ENCODE measurements at places on chromosomes 7 and 10.

- no peak for DNase-seq
Observed at GRCh38 chr10:3354174-3354900, 181.8 kb upstream of the PITRM1 start.

DNA sequence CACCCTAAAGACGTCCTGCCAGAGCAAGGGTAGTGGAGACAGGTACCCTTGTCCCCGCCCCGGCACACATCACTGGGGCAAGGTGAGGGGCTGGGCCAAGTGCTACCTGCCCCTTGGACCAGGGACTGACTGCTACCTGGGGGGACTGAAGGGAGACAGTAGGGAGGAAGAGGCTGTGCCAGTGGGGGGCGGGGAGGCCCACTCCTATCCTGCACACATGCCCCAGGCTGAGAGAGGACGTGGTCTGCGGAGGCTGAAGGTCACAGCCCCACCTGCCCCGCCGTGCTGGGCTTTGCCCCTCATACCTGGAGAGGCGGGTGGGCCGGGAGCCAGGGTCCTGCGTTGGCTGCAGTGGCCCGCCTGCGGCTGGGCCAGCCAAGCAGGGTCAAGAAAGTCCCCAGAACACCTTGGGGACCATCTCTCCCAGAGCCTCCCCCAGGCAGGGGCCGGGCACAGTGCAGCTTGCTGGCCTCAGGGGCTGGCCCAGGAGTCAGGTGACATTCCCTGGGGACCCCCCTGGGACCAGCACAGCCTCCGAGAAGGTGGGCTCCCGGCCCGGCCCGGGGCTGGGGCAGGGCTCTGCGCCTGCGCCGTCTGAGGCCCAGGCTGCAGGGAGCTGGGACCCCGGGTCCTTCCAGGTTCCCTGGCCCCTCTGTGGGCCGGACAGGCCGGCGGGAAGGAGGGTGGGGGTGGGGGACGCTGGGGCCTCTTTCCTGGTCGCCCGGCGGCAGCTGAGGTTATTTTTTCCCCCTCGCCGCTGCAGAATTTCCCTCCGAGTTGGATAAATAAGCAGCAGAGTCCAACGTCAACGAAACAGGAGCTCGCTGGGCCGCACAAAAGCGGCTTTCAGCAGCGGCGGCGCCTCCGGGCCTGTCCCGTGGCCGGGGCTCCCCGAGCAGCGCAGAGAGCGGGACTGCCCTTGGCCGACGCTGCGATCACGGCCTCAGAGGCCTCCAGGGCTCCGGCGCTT lies 9.8 kb upstream of the FZD9 start:
- no peak for DNase-seq

GRCh38 chr10:98332623-98333269 lies 64.8 kb upstream of the LOXL4 start:
- no peak for DNase-seq

DNA sequence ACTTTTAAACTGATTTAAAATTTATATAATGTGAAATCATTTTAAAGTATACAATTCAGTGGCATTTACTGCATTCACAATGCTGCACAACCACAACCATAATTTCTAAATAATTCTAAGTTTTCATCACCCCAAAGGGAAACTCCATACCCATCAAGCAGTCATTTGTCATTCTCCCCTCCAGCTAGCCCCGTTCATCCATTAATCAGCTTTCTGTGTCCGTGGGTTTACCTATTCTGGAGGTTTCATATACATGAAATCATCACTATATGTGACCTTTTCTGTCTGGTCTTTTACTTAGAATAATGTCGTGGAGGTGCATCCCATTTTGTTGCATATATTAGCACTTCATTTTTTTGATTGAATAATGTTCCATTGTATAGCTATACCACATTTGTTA lies 214.1 kb downstream of the ADK start:
- DNase-seq, result no peak

DNA sequence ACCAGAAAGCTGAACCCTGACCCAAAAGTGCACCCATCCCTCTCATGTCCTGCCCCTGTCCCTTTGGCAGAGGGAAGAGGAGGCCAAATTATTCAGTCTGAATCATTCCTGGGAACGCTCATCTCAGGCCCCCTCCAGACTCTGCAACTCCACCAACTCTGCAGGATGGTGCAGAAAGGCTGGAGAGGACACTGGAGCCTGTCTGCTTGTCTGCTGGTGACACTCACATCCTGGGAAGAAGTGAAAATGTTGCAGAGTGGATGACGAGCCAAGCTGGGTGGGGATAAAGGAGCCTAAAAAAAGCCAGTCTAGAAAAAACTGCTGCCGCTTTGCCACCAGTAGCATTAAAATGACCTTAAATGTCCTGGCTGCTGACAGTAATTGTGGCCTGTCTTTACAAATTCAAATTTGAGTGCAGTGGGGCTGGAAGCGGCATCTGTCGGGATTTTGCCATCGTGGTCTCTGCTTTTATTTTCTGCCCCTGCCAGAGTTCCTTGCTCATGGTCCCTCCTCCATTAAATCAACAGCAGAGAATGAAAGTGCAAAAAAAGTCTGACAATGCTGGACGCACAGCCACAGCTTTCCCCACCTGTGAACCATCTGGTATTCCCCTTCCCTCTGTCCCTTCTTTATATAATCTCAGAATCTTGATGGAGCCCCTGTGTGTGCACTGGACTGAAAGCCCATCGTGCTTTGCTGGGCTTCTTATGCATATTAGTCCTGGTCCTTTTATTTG lies 63.9 kb downstream of the STK17A start:
- no peak for DNase-seq

DNA sequence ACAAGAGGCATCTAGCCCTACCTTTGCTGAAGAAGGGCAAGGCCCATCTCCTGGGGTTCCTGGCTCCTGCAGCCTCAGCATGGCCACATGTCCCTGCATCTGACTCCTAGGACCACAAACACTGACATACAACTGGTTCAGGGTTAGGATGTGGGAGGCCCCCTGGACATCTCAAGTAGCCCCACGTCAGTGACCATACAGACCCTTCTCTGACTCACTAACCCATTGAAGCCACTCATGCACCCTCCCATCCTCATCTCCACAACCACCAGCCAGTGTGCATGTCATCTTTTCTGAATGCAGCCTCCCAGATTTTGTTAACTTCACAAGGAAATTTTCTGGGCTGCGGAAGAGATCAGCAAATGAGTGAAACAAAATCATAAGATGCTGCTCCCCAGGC lies 18.2 kb downstream of the TMEM176B start:
- DNase-seq, result no peak

GRCh38 chr7:158446281-158446680 lies 141.3 kb downstream of the PTPRN2 start:
- DNase-seq, result no peak

DNA sequence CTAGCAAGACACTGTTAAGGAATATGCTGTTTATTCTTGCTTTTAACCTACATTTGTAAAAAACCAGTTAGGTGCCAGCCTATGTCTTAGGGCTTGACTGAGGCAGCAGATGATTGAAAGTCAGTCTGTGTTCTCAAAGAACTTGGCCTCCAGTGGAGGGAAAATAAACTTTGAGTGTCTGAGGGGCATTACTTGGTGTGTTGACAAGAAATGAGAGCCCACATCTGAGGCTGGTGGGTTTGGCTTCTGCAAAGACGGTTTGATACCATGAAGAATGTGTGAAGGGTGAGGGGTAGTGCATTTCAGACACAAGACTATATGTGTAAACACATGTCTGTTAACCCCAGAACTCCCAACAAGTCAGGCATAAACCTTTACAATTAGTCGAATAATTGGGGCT lies 28.5 kb downstream of the CCSER2 start:
- DNase-seq, result no peak

- no peak for DNase-seq
Observed at GRCh38 chr7:138837627-138838026, 39.6 kb upstream of the ATP6V0A4 start.

- DNase-seq, result no peak
Observed at GRCh38 chr10:49005270-49005669, 65.6 kb upstream of the LRRC18 start.

- DNase-seq, result no peak
Observed at GRCh38 chr10:65796472-65796871, 1129.4 kb upstream of the LRRTM3 start.

- no peak for DNase-seq
Observed at GRCh38 chr7:5773661-5774086, 7.8 kb downstream of the RNF216 start.

DNA sequence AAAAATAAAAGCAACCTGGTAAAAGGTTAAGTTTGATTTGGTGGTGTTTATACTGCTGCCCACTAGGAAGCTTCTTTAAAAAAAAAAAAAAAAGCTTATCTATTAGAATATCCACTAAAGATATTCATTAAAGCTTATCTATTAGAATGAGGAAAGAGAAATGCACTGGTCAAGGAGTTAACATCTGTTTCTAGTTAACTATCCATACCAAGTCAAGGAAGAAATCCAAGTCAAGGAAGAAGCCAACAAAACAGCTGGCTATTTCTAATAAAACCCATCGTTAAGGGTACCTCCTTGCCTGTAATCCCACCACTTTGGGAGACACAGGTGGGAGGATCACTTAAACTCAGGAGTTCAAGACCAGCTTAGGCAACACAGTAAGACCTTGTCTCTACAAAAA lies 82.6 kb downstream of the JMJD1C start:
- no peak for DNase-seq

GRCh38 chr10:49053053-49053997 lies 62.0 kb downstream of the VSTM4 start:
- no peak for DNase-seq

GRCh38 chr10:110437351-110437605 lies 60.4 kb upstream of the DUSP5 start:
- DNase-seq, result no peak

GRCh38 chr7:45704683-45705016 lies 130.5 kb downstream of the ADCY1 start:
- DNase-seq, result no peak

- no peak for DNase-seq
Observed at GRCh38 chr10:46308666-46309450, 22.1 kb downstream of the ANTXRL start.

DNA sequence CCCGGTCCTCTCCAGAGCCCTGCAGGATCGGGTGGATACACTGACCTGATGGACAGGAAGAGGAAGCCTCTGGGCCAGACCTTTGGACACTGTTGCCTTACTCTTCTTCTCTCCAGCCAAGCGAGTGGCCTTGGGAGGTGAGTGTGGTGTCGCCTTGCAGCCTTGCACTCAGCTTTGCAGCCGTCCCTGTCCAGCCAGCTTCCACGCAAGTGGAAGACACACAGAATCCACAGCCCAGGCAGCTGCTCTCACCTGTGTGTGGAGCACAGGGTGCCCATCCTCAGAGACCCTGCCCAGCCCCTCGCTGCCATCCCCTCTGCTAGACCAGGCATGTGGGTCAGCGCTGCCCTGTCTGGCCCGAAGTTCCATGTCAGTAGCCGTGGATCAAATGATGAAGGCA lies 239.1 kb downstream of the EBF3 start:
- DNase-seq, result no peak

DNA sequence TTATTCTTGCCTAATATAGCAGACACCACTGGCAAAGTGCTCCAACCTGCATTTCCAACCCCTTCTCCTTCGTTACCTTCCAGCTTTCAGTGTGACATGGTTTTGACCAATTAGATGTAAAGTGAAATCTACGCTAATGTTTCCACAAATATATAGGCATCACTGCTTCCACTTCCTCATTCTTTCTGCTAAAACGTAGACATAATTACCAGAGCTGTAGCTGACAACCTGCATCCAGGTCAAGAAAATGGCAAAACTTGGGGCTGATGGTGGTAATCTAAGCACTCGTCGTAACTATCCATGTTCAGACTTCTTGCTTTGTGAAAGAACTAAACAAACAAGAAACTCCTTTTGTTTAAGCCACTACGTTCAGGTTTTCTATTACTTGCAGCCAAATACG lies 41.8 kb upstream of the COL1A2 start:
- no peak for DNase-seq

GRCh38 chr10:75569506-75569905 lies 138.1 kb downstream of the LRMDA start:
- DNase-seq, result no peak

- no peak for DNase-seq
Observed at GRCh38 chr10:36534471-36535002, 590.9 kb upstream of the ANKRD30A start.

DNA sequence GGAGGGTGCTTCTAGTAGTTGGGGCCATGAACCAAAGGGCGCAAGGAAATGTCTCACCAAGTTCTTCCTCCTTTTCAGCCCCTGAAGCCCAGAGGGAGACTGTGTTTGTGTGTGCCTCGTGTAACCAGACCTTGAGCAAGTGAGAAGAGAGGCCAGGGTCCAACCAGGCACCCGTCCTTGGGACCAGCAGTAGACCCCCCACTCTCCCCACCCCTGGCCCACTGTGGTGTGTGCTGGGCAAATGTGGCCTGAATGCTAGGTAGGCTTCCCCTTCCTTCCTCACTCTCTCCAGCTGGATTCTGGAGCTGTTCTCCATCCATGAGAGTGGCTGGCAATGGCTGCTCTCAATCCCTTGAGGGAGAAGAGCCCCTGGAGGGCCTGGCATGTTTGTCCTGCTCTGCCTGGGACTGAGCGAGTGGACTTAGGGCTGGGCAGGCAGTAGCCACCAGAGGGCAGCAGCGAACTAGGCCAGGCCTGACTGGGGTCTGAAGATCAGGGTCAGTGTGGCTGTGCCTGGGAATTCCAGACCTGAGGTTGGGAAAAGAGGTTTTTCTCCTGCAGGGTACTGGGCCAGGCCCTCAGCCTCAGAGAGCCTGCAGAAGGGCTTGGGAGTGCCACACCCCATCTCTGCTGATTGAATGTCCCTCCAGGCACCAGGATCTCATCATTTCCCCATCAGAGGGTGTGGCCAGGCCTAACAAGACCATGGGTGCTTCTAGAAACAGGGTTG lies 12.5 kb downstream of the SFRP5 start:
- DNase-seq, result no peak

- no peak for DNase-seq
Observed at GRCh38 chr7:43010061-43010460, 77.9 kb downstream of the MRPL32 start.

DNA sequence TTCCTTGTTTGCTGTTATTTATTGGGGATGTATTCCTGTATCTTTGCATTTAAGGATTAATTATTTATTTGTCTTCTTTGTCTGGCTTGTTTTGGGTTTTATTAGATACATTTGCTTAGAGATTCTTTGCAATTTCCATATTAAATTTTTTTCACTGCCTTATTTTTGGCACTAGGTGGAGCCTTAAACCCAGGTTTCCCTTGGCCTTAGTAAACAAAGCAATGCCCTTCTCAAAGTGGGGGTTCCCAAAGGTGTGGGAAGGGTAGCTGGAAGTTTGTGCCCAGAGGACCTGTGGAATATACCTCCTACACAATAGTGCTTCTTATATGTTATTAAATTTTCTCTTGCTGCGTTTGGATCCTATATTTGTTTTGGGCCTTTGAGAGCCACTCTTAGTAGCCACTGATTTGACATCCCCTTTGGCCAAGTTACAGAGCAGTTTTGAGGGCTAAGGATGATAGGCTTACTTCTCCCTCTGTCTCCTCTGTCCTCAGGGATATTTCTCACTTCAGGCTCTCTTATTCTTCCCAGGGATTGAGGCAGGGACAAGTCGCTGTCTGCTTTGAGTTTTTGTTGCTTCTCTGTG lies 162.3 kb downstream of the ITGB1 start:
- DNase-seq, result no peak

DNA sequence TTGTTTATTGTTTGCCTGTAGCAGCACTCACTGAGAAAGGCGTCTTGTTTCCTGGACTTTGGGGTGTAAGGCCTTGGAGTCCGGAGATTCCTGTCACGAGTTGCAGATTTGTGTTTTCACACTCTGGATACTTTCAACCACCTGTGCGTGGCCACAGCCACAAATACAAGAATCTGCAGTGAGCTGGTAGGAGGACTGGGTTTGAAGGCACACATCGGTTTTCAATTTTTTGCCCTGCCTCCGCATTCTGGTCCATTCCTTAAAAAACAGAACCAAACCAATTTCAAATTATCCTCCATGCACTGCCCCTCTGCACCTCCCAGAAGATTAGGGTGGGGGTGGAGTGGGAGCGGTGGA lies 619 bp downstream of the EXOC4 start:
- no peak for DNase-seq

- DNase-seq, result no peak
Observed at GRCh38 chr7:149860821-149861727, 12.7 kb upstream of the ATP6V0E2 start.

Measured in stimulated activated CD8-positive, alpha-beta memory T cell treated with anti-CD3 and anti-CD28 coated beads, Interleukin-15, amount 100 ng/mL, for 24 hours (primary cell).